ENCODE measurements at places on chromosomes 5 and 9.
A peak's percentile ranks its signal among the peaks of the same experiment; 100 is the strongest.

DNA sequence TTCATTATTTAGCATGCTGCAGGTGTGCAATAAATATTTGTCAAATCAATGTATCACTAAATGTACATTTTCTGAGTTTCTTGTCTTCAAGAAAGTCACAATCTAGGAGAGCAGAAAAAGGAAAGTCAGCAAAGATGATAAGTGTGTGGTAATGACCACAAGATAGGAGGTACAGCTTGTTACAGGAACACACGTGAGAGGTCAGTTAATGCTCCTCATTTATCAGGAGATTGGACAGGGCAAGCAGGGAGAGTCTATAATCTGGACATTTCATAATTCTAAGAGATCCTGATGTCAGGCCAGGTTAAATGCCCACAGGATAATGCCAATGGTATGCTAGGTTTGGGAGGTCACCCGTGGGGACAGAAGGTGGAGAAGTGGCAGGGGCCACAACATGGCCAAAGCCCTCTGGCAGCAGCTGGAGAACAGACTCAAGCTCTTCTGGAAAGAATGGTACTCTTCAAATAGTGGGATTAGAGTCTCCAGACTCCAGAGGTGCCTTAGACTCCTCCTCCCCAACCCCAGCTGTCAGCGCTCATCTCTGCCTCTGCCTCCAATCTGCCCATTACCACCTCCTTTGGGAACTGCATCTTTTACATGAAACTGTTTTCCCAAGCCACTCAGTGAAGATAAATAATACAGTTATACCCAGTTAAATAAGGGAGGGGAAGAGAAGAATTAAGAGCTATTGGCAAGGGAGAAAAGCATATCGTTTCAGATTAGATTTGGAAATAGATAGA lies 114.3 kb downstream of the ASTN2 start:
- no peak for DNase-seq

DNA sequence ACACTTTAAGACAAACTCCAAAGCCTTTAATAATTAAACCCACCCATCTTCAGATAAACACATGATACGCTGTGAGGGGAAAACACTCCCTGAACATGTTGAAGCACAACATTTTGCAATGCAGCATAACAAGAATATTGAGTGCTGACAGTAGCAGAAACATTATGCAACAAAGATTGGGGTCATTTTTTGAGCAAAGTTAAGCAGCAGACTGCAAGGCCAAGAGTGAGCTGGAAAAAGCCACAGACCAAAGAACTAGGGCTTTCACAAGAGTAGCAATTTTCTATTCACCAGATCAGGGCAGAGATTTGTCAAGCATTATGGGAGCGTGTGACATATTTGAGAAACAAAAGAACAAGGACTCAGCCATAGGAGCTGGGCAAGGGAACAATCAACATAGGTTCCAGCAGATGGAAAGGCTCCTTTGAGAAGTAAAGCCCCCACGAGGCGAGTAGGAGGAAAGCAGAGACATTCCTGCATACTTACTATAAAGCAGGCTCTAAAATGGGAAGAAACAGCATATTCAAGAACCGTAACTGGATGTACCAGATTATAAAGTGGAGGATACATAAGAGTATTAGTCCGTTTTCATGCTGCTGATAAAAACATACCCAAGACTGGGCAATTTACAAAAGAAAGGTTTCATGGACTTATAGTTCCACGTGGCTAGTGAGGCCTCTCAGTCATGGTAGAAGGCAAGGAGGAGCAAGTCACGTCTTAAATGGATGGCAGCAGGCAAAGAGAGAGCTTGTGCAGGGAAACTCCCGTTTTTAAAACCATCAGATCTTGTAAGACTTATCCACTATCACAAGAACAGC lies 4.8 kb upstream of the TTC23L start:
- no peak for DNase-seq

- no peak for DNase-seq
Observed at GRCh38 chr5:82922086-82922734, 155.0 kb downstream of the TMEM167A start.

- no peak for DNase-seq
Observed at GRCh38 chr9:18330401-18331309, 143.3 kb upstream of the ADAMTSL1 start.

GRCh38 chr5:6402939-6403338 lies 24.6 kb upstream of the MED10 start:
- no peak for DNase-seq

DNA sequence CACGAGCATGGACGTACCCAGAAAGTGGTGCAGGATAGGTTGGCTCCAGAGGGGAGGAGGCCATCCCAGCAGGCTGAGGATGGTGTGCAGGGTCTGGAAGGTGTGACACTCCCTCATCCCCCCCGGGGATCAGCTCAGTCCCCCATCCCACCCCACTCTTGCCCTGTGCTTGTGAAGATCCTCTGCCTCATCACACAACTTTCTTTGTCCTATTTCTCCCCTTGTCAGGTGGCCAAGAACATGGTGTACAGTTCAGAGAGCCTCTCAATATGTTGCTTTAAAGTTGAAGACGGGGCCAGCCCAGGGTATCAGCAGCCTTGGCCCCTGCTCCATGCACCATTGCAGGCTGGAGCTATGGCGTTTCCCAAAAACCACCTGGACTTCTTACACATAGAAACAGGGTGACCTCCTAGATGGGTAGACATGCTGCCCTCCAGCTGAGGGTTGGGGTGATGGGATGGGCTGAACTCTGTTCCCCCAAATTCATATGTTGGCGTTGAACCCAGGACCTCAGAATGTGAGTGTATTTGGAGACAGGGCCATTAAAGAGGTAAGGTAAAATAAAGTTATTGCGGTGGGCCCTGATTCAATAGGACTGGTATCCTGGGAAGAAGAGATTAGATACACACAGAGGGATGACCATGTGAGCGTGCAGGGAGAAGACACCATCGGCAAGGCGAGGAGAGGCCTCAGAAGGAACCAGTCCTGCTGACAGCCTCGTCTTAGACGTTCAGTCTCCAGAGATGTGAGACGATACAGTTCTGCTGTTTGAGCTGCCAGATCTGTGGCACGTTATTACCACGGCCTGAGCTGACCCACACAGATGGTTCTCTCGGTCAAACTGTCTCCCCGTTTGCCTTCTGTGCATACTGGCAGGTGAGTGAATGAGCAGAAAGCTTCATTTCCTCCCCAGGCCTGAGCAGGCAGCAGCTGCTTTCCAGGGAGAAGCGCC lies 272.5 kb downstream of the GADD45G start:
- DNase-seq = no peak

GRCh38 chr5:123810253-123810652 lies 298.3 kb downstream of the CSNK1G3 start:
- peak; percentile 26 for DNase-seq

- no peak for DNase-seq
Observed at GRCh38 chr9:99127356-99128132, 22.6 kb downstream of the TGFBR1 start.

DNA sequence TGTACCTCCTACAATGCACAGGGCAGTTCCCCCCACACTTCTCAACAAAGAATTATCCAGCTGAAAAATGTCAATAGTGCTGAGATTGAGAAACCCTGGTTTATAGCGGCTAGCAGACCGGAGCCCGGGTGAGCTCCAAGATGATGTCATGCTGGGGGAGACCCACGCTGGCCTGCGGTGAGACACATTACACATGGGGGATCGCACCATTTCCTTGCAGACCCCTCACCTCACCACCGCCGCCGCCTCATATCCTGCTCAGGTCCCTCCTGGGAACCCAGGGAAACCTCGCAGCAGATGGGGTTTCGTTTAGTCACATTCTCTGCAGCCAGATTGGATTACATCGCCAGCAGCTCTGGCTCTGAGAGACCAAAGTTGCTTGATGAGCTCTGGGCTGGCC lies 14.7 kb upstream of the TNC start:
- DNase-seq = no peak

GRCh38 chr5:177189965-177190364 lies 56.4 kb downstream of the NSD1 start:
- DNase-seq = no peak

DNA sequence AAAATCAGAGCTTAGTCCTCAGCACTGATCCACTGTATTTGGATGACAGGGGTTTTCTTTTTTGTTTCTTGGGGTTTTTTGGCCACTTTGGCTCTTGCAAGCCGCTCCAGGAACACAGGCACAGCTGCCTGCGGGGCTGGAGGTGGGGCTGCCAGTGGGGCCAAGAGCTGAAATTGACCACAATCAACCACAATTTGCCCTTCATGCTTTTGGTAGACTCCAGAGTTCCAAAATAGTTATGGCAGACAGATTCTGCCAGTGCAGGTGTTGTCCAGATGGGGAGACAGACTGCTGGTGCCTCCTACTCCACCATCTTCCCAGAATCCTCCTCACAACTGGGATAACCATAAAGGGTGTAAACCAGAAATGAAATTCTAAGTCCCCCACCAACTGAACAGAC lies 36.5 kb downstream of the PLEKHG4B start:
- no peak for DNase-seq

DNA sequence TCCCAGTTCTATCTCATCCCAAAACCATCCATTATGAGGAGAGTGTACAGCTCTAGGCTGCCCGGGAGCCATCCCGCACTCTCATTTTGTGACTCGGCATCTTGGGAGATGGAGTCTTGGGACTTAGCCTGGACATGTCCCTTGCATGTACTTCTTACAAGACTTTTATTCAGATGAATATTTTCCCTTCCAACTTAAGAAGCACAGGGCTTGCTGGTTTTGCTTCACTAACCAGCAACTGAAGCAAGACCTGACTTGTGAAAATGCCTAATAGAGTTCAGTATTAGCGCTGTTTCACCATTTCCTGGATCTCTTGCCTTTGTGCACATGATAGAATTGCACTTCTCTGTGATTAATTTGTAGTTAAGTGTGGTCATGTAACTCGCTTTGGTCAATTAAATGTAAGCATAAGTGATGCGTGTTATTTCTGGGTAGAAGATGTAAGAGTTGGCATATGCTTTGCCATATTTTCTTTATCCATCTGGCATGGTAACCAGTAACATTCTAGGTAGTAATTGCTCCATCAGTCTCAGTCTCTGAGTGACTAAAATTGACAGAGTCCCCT lies 55.8 kb downstream of the PDCD1LG2 start:
- DNase-seq = no peak

- no peak for DNase-seq
Observed at GRCh38 chr5:137216976-137217598, 282.0 kb downstream of the SPOCK1 start.

DNA sequence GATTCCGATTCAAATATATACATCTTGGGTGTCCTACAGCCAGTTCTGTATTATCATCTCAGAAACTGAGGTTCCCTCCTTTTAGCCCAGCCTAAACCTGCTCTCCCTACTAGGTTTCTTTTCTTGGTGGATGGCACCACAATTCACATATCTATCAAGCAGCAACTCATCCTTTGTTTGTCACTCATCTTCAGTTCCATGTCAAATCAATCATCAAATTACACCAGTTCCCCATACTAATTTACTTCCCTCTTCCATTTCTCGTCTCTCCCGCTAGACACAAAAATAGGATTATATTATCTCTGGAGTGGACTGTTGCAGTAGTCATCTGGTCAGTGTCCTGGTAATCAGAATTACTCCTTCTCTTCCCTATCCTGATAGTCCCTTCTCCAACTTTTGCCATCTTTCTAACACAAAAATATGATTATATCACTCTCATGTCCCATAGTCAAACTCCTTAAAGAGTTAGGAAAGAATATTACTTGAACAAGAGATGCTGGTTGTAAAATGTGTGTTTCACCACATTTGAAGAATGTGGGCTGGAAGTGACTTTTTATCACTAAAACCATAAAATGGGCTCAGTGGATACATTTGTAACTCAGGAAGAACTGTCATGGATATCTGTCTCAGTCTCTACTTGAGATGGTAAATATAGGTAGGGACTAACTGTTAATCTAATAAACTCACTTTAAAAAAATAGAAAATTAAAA lies 69.1 kb upstream of the RICTOR start:
- DNase-seq = no peak

DNA sequence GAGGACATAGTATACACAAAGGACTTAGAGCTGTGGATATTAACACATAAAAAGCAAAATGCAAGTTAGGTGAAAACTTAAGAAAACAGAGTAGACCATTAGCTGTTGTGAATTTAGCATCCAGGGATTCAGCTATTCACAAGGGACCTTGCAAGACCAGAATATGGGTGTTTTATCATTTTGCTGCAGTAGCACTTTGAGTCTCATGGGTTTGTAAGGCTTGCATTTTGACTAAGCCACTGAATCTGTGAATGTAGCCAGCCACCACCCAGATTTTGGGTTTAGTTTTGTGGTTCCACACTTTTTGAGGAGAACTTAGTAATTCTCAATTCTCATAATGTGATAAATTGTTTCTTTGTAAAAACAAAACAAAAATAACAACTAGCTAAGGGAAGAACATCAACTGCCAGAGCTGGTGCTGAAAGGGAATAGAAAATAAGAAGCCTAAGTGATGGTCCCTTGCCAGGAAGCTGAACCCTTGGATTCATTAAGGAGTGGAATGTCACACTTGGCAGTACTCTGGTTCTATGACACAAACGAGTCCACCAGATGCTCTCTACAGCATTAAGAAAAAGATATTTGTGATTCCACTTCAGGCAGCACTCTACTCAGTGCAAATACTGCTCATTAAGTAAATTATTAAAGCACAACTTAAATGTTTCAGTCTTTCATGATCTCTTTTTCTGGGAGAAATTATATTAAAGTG lies 557.4 kb upstream of the ZNF462 start:
- no peak for DNase-seq

DNA sequence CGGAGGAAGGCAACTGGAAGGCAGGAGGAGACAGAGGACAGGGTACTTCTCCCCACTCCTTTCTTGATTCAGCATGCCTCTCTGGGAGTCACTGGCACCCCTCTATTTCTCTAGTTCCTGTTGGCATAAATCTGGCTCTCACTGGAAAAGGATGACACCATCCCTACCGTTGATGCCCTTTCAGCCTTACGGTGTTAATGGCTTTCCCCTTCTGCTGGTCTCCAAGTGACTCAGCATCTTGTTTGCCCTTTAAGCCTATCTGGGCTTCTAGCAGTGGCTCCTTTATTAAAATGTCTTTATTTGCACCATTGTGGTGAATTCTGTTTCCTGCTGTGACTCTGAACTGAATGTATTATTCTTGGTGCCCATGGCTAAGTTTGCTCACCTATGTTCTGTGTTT lies 227.3 kb upstream of the GLRA1 start:
- peak; percentile 55 for DNase-seq

DNA sequence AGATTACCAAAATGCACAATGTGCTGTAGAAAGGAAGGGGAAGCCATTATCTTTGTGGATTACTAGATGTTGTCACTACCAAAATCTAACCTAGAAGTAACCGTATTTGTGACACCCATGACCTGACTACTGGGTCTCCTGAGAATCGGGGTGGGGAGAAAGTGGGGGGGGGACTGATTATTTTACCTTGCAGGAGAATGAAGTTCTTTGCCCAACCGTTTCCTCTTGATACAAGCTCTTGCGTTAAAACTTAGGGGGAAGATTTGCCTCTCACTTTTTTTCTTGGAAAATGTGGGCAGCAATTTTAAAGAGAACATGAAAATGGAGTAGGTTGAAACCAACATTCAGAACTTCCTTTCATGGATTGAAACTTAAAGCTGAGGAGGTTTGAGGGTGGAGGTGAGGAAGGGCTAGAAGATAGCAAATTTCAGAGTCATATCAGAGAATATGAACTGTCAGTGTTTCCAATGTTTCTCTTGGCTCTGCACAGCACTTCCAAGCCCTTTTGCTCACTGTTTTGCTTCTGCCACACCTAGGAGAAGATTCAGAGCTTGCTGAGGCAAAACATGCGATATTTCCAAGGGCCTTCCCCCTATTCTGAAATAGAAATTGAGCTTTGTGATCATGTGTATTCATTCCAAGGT lies 280.8 kb downstream of the AOPEP start:
- DNase-seq = peak; percentile 52

All from DMS53 (cell line).